Neural progenitor cell (in vitro differentiated cells): ENCODE measurements at places on chromosomes 6 and 20.

DNA sequence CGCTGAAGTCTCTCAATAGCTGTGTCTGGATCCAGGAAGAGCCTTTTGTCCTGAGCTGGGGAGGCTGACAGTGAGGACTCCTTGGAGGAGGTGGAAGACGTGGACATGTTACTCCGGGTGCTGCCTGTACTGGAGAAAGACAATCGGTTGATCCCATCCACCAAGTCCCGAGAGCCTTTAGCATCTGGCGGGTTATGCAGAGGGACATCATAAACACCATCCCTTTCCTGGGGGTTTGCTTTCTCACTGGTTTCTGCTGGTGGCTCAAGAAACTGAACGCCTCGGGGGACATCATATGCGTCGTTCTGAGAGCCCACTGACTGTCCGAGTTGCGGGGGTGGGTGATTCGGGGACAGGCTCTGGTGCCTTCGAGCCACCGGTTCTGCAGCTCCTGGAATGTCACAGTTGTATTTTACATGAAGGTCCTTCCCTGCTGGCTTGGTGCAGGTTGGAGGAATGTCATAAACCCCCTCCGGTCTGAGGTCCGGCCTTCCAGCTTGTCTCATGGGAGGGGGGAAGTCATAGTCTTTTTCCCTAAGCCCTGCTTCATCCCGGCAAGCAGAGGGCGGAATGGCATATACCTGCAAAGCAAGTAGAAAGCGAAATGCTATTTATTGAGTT is 41.7 kb downstream of the NEDD9 start:
- DNase-seq: no peak

DNA sequence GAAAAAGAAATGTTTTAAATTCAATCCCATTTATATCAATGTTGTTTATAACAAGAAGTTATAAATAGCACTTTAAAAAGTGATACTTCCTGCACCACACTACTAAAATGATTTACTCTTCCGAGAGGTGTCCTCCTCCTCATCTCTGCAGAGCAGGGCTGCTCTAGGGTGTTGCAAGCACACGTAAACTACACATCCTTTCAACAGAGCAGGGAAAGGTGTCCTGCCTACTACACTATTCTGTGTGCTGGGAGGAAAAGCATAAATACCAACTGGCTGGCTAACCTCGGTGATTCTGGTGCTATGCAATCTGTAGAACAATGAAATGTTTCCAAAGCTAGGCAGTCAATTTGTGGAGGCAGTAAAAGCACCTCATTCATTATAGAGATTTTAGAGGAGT is 89.5 kb upstream of the MAP7 start:
- no peak for DNase-seq

GRCh38 chr20:20237093-20237959 is 130.6 kb upstream of the INSM1 start:
- peak; percentile 75 for DNase-seq

DNA sequence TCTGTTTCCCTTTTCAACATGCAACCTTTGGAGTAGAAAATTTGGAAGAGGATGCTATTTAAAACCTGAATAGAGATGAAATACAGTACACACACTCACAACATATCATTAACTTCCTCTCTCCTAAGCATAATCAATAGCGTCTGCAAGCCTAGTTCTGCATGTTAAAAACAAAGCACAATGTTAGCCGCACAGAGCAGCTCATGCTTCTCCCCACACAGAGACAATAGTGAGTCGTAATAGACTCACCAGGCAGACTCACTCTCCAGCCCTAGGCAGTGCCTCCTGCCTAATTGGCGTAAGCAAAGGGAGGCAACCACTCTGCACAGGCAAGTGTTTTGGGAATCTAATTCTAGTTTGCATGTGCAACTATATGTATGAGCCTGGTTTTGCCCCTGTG is 45.8 kb upstream of the ARID1B start:
- DNase-seq: peak; percentile 63

DNA sequence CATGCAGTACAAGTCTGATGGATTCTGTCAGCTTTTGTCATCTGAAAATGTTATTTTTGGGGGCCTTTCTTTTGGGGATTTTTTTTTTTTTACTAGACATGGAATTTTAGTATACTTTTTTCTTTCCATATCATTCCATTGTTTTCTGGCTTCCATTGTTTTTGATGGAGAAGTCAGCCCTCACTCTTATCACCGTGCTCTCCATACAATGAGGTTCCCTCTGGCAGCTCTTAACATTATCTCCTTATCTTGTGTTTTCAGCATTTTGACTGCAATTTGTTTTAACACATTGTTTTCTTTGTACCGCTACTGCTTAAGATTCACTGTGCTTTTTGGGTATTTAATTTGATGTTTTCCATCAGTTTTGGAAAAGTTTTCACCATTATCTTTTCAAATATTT is 191.5 kb upstream of the AGPAT4 start:
- DNase-seq: no peak

- no peak for DNase-seq
These were observed 55.0 kb downstream of the SOX4 start for GRCh38 chr6:21648475-21649050.

GRCh38 chr20:46010491-46011391 is 2.0 kb downstream of the MMP9 start:
- peak; percentile 22 for DNase-seq

DNA sequence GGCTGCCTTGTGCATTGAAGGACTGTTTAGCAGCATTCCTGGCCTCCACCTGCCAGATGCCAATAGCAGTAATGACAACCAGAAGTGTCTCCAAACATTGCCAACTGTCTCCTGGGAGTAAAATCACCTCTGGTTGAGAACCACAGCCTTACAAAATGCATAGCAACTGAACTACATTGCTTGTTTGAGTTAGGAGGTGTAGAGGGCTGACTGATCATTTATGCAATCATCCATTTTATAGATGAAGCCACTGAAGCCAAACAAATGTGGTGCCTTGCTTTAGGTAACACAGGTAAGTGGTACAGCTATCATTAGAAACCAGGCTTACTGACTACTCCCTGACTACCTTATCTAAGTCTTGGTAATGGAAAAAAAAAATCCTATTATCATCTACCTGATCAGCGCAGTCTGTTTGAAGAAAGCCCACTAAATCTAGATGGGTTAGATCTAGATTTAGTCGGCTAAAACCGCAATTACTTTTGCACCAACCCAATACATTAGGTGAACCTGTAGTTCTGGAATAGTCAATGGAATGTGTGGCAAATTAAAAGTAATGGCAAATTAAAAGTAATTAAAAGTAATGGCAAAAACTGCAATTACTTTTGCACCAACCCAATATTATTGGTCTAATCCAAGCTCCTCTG is 47.7 kb upstream of the F13A1 start:
- no peak for DNase-seq

DNA sequence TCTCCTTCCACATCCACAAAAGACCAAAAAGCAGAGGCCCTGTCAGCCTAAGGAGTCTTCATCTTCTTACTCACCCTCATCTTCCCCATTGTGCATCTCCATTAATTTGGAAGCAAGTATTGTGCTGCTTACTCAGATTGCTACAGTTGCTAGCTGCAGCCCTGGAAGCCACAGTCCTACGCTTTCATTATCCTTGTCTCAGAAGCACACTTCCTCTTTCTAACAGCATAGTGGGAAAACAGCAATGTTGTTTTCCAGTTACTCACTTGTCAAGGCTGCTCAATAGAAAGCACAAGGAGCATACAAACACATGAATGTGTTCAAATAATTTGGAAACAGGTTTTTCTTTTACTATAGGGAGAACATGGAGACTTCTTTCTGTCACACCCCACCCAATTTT is 76.6 kb upstream of the RBM24 start:
- DNase-seq: no peak

GRCh38 chr6:33717934-33718455 is 6.5 kb upstream of the UQCC2 start:
- no peak for DNase-seq

- DNase-seq: no peak
These were observed 56.6 kb downstream of the SLC23A2 start for GRCh38 chr20:4944518-4945313.

- DNase-seq: no peak
These were observed 80.5 kb downstream of the ZNF217 start for GRCh38 chr20:53513168-53513488.

- no peak for DNase-seq
These were observed 191.1 kb upstream of the CCN2 start for GRCh38 chr6:132142308-132142707.

- no peak for DNase-seq
These were observed 122.1 kb upstream of the BCLAF1 start for GRCh38 chr6:136411453-136412354.

GRCh38 chr6:20633566-20634340 is 99.5 kb downstream of the CDKAL1 start:
- no peak for DNase-seq

DNA sequence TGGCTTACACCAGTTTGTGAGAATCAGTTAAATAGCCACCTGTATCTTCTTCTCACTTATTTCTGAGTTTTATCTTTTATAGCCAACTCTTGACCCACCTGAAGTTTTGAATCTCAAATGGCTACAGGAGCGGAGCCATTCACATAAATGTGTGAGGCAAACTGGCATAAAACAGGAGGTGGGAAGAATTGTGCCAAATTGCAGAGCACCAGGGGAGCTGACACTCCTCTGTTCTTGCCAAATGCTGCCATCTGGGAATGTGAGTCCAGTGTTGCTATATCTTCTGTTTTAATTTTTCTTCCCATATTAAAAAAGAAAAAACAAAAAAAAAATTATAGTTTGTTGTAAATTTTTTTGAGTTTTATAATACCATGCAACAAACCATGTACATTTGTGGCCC is 17.0 kb upstream of the RNF146 start:
- DNase-seq: no peak

GRCh38 chr6:111846066-111846465 is 27.2 kb downstream of the FYN start:
- DNase-seq: no peak

DNA sequence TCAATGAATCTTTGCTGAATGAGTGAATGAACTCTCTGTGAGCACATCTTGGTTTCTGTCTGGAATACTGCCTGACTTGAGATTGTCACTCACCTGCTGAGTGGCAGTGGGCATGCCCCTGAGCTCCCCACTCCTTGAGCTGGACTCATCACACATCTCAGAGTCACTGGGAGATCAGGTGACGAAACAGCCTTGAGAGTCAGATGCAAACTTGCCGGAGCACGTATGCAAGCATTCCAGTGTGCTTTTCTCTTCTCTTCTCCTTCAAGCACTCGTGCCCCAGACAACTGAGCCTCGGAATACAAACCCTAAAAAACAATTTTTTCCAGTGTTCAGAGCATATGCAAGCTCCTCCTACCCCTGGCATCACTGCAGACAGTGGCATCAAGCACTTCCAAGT is 9.4 kb upstream of the BMP7 start:
- DNase-seq: no peak

DNA sequence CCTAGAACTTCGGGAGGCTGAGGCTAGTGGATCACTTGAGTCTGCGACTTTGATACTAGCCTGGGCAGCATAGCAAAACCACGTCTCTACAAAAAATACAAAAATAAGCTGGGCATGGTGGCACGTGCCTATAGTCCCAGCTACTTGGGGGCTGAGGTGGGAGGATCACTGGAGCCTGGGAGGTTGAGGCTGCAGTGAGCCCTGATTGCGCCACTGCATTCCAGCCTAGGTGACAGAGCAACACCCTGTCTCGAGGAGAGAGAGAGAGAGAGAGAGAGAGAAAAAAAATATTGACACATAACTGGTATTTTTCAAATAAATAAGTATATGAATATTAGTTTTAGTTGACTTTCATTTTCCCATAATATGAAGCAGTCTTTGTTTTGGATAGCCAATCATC is 222.2 kb downstream of the BTBD9 start:
- DNase-seq: no peak

DNA sequence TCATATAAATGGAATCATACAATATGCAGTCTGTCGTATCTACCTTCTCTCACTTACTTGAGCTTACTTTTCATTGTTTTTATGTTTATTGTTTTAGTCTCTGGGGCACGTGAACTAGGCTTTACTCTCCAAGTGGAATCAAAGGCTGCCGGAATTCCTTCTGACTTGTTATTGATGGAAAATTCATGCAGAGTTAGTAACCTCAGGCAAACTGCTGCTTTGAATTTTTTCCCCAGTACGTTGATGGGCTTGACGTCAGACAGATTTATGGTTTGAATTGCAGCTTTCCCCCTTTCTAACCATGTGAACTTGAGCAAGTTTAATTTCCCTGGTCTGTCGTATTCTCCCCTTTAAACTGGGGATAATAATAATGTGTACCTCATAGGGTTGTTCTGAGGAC is 68.6 kb downstream of the ZDHHC14 start:
- no peak for DNase-seq

DNA sequence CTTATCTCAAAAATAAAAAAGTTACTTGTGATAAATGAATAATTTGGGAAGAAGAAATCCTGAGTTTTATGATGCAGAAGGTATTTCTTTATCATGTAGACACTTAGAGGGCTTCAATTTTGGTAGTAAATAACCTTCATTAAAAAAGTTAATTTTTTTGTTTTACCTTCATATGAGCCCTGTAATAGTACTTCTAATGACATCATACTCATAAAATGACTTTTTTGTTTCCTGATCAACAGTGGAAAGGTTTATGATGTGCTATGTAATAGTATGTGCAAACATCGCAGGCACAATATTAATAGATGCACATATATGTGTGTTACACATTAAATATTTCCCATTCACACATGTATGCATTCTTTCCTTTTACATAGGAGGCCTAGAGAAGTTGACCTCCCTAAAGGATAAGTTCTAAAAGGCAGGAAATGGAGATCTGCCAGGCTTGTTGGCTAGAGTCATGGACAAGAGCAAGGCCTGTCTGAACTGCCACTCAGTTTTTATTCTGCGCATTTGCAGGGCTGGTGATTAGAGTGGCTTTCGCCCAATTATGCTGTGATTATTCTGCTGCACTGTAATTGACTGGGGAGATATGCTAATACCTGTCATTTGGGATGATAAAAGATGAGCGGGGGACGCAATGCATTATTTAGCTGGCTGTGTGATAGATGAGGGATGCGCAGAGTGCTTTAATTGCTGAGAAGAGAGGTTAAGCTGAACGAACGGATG is 272.6 kb downstream of the TMEM242 start:
- no peak for DNase-seq

GRCh38 chr20:49824206-49824605 is 11.6 kb downstream of the SLC9A8 start:
- no peak for DNase-seq

GRCh38 chr6:99613705-99614429 is 7.2 kb downstream of the PRDM13 start:
- peak; percentile 75 for DNase-seq

GRCh38 chr6:12137480-12137879 is 125.4 kb downstream of the HIVEP1 start:
- DNase-seq: no peak
